ENCODE measurements at places on chromosomes 7 and 10. TPM values are rescaled to one million over a fixed set of nuclear protein-coding genes. Genes with fewer than 3 reads are reported as not detected.

Gene CAV1
- total RNA-seq = 127 TPM

DNA sequence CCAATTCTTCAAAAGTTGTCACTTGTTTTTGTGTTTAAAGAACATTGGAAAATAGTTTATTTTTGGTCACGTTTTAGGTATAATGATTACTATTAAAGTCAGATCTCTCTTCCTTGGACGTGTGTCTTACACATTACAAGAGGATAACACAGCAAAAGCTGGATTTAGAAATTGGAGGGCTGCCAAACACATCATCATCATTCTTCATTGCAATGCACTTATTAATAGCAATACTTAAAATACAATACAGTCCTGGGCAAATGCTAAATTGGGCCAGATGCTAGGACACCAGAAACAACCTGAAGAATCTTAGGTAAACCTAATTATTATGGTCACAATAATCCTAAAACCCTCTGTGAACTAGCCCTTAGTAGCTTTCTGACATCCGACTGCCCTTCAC lies 303.6 kb downstream of the DGKB start:
- DNase-seq = no peak

DNA sequence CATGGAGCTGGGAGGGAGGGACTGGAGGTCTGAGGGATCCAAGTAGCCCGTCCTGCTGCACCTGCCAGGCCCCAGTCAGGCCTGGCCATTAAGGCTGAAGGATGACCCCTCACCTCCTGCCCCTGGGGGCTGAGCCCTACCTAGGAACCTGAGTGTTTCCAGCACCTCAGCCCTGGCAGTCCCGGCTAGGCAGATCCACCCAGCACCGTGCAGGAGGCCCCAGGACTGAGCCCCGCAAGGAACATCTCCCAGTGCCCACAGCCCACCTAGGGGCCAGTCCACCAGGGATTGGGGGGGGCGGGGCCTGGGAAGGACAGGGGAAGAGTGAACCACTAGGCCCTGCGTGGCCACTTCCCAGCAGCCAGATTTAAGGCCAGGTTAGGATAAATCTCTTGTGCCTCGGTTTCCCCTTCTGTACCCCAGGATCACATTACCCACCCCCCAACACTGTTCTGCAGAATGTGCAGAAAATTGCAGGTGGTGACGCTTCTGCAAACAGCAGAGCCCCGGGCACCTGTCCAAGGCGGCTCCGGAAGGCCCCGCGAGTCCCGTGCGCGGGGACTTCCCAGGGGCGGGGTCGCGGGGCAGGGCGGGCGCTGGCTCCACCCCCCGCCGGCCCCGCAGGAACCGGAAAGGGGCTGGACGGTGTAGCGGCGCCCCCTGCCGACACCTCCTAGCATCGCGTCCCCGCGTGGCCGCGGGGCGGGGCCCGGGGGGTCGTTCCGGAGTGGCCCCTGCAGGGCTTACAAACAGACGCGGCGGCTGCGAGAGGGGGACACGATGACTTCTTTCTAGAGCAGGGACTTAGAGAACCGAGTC lies 55.9 kb downstream of the PWWP2B start:
- DNase-seq = peak; percentile 91

Gene PRSS2
- total RNA-seq = not detected

DNA sequence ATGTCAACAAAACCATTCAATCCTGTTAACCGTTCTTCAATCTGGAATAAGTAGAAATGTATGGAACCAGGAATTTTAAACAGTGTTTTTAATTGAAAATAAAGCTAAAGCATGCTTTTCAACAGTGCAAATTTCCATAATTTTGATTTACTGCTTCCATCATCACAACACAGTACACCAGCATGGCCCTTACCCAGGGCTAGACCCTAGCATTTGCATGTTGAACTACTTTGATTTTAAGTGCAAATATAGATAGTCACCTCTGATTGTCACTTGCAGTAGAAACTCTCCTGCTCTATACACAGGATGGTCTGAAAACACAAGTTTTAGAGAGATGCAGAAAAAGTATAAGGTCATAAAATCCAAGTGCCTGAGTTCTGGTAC lies 12.1 kb downstream of the SKIDA1 start:
- DNase-seq = no peak

DNA sequence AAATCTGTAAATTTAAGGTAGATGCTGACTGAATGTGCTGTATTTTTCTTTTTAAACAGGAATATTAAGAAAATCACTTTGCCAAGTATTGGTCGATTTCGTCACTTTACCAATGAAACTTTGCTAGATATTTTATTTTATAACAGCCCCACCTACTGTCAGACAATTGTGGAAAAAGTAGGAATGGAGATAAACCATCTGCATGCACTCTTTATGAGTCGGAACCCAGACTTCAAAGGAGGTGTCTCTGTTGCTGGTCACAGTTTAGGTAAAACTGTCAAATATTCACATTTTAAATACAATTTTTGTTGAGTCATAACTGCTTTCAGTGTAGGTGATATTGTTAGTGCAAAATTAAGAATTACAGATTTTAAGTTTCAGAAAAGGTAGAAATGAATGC lies 25.2 kb downstream of the SEC23IP start:
- no peak for DNase-seq

DNA sequence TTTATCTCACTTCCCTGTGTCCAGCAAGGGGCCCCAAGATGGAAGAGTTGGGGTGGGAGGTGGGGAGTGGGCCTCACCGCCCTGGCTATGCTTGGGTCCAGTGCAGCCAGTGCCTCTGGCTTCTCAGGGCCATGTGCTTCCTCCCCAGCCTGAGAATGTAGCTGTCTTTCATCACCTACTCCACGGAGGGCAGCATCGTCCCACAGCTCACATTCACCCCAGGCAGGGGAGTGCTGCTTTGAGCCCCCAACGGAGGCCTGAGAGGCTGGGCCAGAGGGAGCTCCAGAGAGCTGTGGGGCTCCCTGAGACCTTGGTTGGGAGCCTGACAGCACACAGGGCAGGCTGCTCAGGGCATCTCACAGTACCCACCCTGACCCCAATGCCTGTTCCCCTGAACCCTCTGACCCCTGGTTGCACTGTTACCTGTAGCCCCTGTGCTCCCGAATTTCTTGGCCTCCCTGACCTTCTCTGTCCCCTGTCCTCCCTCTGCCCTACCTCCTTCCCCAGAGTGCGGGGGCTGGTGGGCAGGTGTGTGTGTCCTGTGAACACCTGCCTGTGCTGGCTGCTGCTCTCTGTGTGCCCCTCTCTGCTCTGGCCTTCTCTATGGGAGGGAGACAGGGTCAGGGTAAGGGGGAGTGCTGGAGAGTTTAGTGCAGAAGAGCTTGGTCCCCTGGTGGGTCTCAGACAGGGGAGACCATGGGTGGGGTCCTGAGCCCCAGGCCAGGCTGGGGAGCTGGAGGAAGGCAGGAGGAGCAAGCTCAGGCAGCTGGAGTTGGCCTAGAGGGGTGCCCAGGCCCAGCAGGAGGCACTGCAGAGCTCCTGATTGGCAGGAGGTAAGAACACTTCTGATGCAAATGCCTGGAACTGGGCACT lies 19.6 kb upstream of the ZNF488 start:
- peak; percentile 42 for DNase-seq

GRCh38 chr7:34341326-34341725 lies 316.7 kb upstream of the NPSR1 start:
- no peak for DNase-seq

- peak; percentile 70 for DNase-seq
Measured at GRCh38 chr10:24552346-24553016, 171.2 kb downstream of the ARHGAP21 start.

GRCh38 chr7:91343420-91343960 lies 79.3 kb downstream of the FZD1 start:
- DNase-seq = no peak

GRCh38 chr10:107653832-107654287 lies 489.4 kb upstream of the SORCS1 start:
- no peak for DNase-seq

GRCh38 chr7:16492513-16493062 lies 27.1 kb upstream of the SOSTDC1 start:
- no peak for DNase-seq

GRCh38 chr7:45366475-45366874 lies 207.7 kb upstream of the ADCY1 start:
- no peak for DNase-seq

Gene SSC4D
- total RNA-seq = 0.70 TPM

GRCh38 chr10:125828311-125828710 lies 5.0 kb downstream of the BCCIP start:
- DNase-seq = no peak
